Prostate gland (tissue), 2 donors: ENCODE measurements at places on chromosomes 4 and X. TPM values are rescaled to one million over a fixed set of nuclear protein-coding genes. Genes with fewer than 3 reads are reported as not detected.

SMIM31 gene
- 0.96 TPM for total RNA-seq

XAGE1B gene
- total RNA-seq: 29.7 TPM

RASGEF1B gene
- total RNA-seq: 16.4 TPM

CSAG3 gene
- total RNA-seq: not detected

KLHL4 gene
- total RNA-seq: 31.1 TPM

RBPJ gene
- total RNA-seq: 130 TPM

SCD5 gene
- 24.0 TPM for total RNA-seq

DCAF8L2 gene
- not detected for total RNA-seq

TDO2 gene
- total RNA-seq: 4.8 TPM

GPR50 gene
- not detected for total RNA-seq

SLC10A4 gene
- total RNA-seq: 1.1 TPM

OSTC gene
- 85.9 TPM for total RNA-seq

HSD17B11 gene
- 45.2 TPM for total RNA-seq

SSX2 gene
- 12.4 TPM for total RNA-seq

ITGB1BP2 gene
- 6.5 TPM for total RNA-seq

SLC49A3 gene
- total RNA-seq: 11.0 TPM

ANXA10 gene
- total RNA-seq: not detected

RHOXF1 gene
- total RNA-seq: 27.5 TPM

SAP30 gene
- total RNA-seq: 39.0 TPM

IL2 gene
- total RNA-seq: not detected

PFKFB1 gene
- 1.0 TPM for total RNA-seq

LINC00632 gene
- total RNA-seq: 6.5 TPM

SLC6A14 gene
- total RNA-seq: 0.11 TPM

DRP2 gene
- 1.9 TPM for total RNA-seq

MAGEC2 gene
- total RNA-seq: not detected

MAGIX gene
- total RNA-seq: 16.0 TPM

GPM6B gene
- 12.3 TPM for total RNA-seq
